IMR-90 (cell line): ENCODE measurements at places on chromosomes 2 and 18.

DNA sequence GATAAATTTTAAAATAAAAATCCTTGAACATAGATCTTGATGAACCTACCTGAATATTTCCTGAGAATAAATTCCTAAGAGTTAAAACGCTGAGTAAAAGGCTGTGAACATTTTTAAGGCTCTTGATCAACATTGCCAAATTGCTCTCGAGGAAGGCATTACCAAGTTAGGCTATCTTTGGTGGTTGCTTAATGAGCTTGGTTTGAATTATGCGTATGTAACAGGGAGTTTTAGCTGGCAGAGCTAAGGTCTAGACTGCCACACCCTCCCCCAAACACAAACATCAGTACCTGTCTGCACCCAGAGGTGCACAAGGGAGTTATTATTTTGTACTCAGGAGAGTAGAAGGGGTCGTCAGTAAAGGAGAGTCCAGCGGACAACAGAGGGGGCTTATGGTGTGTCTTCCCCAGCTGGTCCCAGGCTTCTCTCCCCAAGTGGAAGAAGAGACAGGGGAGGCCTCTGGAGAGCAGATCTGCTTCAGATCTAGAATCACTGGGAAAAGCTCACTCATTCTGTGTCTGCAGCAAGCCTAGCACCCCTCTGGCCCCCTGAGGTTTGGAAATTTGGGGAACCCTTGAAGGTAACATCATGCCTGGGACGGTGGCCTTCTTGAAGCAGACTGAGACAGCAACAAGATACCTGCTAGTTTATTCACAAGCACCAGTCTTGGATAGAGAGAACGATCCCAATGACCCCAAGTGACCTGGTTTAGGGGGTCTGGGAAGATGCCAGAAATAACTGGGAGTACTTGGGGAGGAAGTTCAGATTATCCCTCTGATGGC, 197.2 kb upstream of the ID2 start:
- DNase-seq = no peak

GRCh38 chr2:2083113-2083758, 247.8 kb downstream of the MYT1L start:
- no peak for DNase-seq

GRCh38 chr2:10454505-10454904, 6.4 kb upstream of the ODC1 start:
- no peak for DNase-seq

- no peak for DNase-seq
These were observed 8.0 kb downstream of the SFXN5 start for GRCh38 chr2:73063472-73063871.

- peak; percentile 95 for DNase-seq
These were observed 54.0 kb downstream of the GATA6 start for GRCh38 chr18:22223254-22223964.

- DNase-seq = no peak
These were observed 32.5 kb upstream of the RMDN2 start for GRCh38 chr2:37892436-37893114.

DNA sequence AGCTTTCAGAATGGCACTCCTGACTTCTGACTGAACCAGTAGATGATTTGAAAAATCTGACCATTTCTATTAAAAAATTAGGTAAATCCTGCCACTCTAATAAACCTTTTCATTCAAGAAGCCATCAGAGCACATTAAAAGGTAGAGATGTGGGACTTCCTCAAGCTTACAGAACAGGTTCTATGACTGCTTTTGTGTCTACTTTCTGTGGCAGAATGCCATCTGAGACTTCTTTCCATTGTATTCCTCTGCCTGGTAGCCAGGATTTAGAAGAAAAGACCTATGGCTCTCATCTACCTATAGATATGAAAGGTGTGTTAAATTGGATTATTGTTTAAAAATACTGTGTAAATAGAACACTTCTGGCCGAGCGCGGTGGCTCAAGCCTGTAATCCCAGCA, 99.9 kb upstream of the NABP1 start:
- no peak for DNase-seq

DNA sequence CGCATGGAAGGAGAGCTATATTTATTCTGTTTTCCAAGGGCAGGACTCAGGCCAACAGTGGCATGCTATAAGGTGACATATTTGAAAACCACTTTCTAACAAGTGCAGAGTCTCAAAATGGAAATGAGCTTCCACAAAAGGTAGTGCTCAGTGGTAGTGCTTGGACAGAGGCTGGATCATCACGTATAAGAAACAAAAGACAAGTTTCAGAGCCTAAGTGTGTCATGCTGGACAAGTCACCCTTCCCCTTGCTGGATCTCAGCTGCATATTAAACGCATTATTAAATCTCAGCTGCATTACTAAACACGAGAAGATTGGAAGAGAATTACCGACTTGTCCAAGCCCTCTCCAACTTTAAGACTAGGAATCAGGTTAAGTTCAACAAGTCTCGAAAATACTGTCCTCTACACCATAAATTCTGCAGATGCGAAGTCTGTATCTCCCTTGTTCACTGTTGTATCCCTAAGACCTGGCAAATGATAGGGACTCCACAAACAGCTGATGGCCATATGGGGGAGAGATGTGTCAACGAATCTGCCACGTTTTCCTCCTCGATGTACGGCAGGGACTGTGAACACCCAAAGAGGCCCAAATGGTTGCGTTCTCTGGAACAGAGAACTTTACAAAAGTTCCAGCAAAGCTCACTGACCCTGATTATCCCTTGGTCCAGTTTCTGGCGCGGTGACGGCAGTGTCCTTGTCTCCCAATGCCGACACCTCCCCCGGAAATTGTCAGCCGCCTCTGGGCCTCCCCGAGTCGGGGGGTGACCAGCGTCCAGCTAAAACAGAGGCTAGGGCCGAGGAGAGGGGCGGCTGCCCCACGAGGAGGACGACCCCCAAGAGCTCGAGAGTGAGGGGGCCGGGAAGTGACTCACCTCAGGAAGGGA, 611 bp downstream of the NOL10 start:
- no peak for DNase-seq

DNA sequence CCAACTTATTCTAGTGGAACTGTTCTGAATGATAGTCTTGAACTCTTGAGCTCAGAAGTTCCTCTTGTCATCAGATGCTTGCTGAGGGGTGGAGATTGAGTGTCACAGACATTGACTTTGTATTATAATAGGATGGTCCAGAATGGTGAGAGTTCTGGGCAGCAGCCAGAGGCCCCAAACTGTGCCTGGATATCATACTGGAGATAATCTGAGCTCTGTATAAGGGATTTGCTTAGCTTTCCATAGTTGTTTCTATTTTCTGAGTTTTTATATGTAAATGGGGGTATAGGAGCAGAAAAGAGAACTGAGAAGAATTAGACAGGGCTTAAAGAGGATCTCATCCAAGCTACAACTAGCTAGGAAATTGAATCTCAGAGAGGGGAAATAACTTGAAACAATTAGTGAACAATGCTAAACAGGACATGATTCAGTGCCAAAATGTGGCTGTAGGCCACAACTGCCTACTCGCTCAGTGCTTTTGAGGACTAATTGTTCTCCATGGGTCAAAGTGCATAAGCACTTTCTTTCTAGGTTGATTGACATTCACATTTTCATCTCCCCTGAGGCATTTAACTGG, 10.1 kb upstream of the LCLAT1 start:
- no peak for DNase-seq

- no peak for DNase-seq
These were observed 367.8 kb downstream of the LRRTM1 start for GRCh38 chr2:79936715-79937114.

DNA sequence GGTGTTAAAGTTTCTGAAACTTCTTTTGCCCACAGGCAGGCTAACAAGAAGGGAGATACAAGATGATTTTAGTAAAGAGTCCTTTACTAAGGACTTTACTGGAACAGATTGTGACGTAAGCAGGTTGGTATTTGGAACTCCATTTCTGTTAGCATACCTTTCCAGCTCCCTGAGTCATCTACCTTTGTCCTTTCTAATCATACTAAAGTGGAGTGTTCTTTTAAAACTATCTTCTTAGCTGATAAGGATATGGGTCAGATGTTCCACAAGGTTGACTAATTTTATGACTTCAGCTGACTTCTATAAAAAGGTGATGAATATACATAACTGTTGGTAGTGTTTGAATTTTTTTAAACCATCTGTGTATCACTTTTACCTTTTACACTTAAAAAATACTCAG, 21.1 kb downstream of the UGP2 start:
- DNase-seq = peak; percentile 48

DNA sequence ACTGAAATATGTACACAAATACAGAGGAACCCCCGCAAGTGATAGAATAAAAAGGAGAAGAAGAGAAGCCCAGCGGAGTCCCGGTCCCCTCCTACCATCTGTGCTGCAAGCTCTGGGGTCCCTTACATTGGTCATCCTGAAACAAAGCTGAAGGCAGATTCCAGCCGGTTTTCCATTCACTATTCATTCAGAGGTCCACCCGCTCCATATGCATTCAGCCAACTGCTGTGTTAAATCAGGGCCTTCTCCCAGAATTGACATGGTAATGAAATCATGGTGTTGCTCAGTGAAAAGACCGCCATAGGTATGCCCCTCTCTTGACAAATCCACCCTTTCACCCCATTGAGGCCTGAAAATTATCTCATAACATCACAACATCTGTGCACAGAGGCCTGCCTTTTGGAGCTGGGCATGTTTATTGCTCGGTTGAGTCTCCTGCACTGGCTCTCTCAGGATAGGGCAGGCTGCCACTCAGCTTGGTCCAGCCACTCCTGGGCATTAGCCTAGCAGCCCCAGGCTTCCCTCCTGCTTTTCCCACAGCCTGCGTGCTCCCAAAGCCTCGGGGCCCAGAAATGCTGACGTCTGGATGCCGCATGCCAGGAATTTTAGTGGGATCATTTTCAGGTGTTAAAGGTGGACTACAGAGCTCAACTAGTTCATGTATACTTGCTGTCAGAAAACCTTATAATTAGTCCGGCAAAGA, 39.3 kb upstream of the ID2 start:
- DNase-seq = no peak

DNA sequence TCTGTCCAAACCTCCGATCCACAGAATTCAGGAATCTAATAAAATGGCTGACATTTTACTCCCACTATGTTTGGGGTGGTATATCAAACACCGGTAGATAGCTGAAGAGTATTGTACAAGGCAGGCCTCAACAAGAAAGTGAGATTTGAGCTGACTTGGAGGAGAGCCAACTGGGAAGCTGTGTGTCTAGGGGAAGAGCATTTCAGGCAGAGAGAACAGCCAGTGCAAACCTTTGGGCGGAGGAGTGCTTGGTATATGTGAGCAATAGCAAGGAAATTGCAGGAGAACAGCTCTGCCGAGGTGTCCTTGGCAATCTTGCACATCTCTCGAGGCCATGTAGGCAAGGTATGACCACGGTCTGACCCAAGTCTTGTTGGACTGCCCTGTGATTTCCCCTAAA, 1.8 kb upstream of the MERTK start:
- no peak for DNase-seq

GRCh38 chr2:41791523-41791922, 256.3 kb upstream of the PKDCC start:
- peak; percentile 41 for DNase-seq

DNA sequence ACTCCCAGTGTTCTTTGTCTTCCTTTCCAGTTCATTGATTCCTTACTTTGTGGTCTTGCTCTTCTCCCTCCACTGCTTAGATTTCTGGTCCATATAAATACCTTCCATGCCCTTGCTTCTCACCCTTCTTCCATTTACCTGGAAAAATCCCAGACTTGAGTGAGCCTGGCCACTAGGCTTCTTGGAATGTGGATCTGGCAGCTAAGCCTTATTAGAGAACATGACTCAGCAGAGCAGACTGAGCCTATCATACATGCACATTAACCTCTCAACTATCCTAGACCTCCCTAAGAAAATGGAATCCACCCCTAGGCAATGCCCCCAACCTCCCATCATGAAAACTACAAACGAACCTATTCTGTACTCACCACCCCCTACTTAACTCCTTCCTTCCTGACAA, 127.7 kb downstream of the RHBDD1 start:
- DNase-seq = peak; percentile 73

DNA sequence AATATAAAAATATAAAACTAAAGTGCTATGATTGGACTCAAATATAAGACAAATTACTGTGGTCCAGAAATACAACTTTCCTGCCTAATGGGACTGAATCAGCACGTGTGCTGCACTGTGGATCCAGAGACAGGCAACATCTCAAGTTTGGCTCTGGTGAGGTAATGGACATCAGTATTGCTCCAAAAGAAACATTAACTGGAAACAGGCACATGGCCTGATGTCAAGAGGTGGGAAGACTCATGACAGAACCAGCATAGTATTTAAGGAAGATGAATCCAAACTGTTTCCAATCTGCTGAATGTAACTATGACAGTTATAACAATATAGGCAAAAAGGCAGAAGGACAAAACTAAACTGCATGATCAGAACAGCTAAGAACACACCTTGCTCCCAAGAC, 354.6 kb downstream of the FSIP2 start:
- no peak for DNase-seq

GRCh38 chr2:202065876-202066275, 7.2 kb upstream of the KIAA2012 start:
- no peak for DNase-seq

DNA sequence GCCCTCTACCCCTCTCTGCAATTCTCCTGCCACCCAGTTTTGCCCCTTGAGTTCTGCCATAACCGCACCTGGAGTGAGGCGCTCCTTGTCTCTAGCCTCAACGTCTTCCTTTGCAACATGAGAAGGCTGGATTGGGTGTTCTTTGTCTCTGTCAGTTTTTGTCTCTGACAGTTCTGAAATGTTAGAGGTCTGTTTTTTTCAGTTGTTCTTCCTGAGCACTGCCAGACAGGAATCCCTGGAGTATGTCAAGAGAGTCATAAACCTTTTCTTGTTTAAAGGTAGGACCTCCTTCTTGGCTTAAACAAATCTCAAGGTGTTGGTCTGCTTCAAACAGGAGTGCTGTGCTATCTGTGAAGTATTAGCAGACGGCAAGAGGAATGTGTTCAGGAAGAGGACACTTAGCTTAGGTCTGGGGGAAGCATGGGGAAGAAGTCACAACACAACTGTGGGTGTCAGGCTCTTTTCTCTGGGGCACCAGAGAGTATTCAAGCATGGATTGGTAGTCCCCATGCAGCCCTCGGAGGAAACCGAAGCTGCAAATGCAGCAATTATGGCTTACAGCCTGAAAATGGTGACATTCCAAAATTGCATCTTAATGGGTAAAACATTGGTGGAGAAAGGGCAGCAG, 32.3 kb downstream of the AFF3 start:
- no peak for DNase-seq

GRCh38 chr2:112483042-112483473, 1.1 kb downstream of the TTL start:
- peak; percentile 73 for DNase-seq

DNA sequence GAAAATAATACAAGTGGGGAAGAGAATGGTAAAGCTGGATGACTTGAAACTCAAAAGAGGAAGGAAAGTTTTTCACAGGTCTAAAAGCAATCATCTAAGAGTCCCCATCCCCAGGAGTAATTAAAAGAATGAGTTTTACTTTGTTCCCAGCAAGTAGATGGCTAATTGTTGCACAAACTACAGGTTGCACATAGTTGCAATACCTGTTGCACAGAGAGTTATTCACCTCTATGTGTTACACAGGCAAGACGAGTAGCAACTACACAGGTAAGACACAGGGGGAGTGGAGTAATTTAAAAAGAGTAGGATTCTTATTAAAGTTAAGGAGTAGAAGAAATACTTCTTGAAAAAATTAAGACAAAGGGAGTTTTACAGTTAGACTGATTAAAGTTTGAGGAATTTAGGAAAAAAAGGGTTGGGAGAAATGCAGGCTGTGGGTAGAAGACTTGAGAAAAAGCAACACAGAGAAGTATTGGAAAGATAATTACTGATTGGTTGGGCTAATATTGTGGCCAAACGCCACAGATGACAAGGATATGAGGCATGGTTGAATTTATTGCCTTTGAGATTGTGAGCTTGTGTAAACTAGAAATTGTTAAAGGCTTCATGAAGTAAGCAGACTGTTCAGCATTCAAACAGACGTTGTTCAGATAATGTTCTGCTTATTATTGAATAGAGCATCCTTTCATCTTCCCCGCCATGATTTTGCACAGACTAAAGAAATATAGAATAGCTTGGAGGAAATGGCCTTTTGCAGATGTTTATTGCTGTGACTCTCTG, 699.3 kb downstream of the NR4A2 start:
- DNase-seq = no peak
